ENCODE measurements at places on chromosomes 11 and 22.

DNA sequence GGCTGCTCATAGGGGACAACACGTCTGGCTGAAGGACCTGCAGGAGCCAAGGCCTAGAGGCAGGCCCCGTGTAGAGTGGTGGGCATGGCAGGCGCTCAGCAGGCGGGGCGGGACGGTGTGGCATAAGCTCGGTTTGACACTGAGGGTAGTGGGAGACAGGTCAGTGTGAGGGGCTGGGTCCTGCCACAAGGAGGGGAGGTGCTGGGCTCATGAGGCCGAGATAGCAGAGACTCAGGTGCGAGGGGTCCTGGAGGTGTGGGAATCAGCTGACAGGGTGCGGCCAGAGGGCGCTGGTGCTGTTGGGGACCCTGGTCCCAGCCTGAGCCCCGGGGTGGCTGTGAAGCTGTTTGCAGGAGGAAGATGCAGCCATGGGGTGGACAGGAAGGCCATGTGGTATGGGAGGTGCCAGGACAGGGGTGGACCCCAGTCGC is 6.7 kb downstream of the SLC22A12 start:
- no peak for DNase-seq

DNA sequence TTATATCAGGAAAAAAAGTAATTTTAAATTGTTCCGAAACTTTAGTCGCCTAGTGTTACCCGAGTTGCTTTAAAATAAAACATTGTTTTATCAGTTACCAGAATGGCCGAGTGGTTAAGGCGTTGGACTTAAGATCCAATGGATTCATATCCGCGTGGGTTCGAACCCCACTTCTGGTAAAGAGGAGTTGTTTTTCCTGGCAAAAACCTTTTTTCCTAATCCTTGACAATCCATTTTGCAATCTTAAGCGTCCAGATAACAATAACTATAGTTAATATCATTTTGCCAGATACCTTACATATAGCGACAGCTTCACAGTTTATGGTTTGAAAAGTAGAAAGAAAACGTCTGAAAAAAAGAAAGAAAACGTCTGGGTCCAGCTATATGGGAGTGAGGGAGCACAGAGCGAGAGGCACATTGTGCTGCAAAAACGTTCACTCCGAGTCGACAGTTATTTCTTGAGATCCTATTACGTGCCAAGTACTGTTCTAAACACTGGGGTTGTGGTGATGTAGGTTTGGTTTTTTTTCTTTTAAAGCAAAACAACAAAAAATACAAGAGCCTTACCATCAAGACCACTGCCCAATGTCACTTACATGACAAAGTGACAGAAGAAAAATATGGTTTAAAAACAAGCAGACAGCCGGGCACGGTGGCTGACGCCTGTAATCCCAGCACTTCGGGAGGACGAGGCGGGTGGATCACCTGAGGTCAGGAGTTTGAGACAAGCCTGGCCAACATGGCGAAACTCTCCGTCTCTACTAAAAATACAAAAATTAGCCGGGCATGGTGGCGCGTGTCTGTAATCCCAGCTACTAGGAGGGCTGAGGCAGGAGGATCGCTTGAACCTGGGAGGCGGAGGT is 40.6 kb downstream of the OR4D9 start:
- DNase-seq, result peak; percentile 71

GRCh38 chr11:107040433-107041087 is 22.3 kb upstream of the GUCY1A2 start:
- no peak for DNase-seq

GRCh38 chr11:70625582-70626518 is 227.5 kb downstream of the CTTN start:
- DNase-seq, result no peak

DNA sequence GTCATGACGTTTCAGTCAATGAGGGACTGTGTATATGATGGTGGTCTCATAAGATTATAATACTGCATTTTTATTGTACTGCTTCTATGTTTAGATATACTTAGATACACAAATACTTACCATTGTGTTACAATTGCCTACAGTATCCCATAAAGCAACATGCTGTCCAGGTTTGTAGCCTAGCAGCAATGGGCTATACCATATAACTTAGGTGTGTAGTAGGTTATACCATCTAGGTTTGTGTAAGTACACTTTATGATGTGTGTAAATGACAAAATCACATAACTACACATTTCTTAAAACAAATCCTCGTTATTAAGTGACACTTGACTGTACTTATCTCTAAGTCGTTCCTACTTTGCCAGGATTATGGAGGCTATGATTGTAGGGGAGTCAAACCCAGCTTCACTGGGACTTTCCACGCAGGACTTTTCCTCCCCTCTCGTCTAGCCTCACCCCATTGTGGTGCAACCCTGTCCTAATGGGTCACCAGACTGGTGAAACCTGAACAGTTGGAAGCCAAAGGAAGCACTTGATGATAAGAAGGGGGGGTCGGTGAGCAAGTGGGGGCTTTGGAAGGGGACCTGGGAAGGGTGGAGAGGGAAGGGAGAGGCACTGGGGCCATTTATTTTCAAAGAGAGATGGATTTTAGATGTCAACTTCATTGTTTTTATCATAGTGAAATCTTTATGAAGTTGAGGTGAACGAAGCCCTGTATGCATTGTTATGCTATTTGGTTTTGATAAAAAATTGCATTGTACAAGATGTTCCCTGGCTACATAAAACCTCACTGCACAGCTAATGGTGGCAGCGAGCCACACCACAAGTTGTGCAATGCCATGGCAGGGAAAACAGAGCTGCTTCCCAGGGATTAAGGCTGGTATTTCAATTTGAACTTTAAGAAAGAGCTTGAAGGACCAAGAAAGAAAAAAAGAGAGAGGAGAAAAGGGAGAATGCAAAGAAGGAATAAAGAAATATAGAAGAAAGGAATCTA is 129.1 kb downstream of the EHF start:
- DNase-seq, result no peak

GRCh38 chr11:64384981-64385944 is 26.3 kb downstream of the RPS6KA4 start:
- DNase-seq, result no peak

- no peak for DNase-seq
Observed at GRCh38 chr11:70732023-70732880, 333.9 kb downstream of the CTTN start.

- DNase-seq, result no peak
Observed at GRCh38 chr22:29195118-29195963, 10.4 kb upstream of the EMID1 start.

GRCh38 chr11:35747668-35748067 is 85.1 kb downstream of the TRIM44 start:
- DNase-seq, result no peak

DNA sequence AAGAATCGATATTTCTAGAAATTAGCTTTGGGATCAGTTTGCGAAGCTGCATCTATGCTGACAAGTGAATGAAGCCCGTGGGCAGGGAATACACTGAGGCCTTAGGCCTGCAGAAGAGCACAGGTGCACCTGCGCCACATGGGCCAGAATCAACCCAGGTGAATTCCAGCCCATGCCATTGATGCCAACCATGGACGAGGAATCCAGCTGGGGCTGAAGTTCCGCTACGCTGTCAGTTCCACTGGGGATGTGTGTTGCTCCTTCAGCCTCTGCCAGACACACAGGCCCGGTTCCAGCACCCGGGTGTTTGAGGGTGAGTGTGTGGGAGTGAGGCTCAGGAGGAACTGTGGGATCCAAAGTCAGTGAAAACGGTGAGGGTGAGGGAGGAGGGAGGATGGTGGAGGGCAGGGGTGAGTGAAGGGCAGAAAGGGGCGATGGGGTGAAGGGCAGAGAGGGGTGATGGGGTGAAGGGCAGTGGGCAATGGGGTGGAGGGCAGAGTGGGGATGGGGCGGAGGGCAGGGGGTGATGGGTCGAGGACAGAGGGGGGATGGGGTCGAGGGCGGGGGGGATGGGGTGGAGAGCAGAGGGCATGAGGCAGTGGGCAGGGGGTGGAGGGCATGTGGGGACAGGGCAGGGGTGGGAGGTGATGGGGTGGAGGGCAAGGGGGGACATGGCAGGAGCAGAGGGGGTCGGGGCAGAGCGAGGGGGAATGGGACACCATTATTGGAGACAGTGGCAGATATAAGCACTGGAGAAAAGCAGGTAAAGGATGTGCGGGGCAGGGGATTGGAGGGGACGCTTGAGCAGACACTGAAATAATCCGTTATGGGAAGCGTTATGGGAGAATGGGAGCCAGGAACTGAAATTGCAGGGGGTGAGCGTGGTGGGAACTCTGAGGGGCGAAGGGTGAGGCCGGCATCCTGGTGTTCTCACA is 931.6 kb downstream of the BRD1 start:
- DNase-seq, result no peak

- peak; percentile 6 for DNase-seq
Observed at GRCh38 chr11:121106812-121107211, 5.8 kb downstream of the TECTA start.

GRCh38 chr11:20022363-20023081 is 137.8 kb downstream of the DBX1 start:
- DNase-seq, result no peak

GRCh38 chr11:79441461-79441875 is 638 bp upstream of the TENM4 start:
- no peak for DNase-seq

DNA sequence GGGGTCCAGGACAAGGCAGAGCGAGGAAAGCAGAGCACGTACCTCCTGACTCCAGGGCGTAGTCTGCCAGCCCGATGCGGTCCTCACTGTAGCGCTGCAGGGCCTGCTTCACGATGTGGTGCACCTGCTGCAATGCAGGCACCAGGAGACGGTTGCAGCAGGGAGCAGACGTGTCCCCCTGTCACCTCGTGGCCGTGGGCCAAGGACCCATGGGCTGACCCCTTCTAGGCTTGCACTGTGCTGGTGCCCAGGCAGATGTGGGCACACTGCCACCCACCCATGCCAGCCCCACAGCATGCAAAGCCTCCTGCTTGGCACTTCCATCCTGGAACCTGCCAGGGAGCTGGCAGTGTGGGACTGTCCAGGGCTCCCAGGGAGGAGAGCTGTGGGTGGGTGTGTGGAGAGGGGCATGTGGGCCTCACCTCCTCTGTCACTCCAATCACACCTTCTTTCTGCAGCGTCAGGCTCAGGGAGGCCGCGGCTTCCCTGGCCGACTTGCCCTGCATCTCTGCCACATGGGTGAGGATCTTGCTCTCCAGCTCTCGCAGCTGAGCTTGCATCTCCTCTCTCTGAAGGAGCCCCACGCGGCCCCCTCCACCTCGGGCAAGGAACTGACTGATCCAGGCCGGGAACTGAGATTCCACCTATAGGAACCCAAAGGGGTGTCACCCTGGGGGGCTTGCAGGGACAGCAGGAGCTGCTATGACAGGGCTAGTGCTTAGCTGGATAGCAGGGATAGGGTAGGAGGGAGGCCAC is 16.3 kb downstream of the SUN2 start:
- DNase-seq, result no peak

- DNase-seq, result no peak
Observed at GRCh38 chr22:25122136-25122764, 77.4 kb upstream of the CRYBB3 start.

DNA sequence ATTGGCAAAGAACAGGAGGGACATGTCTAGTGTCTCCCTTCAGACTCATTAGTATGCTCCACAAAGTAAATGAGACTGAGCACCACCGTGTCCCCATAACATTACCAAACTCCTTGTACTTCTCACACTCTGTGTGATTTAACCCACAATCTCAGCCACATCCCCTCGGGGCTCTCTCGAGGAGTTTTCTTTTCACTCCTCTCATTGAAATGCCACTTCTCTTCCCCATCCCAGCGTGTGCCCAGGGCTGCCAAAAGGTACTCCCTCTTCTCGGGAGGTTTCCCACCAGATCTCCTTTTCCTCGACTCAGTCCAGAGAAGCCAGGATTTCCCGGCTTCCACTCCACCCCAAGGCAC is 1.1 kb downstream of the RBFOX2 start:
- no peak for DNase-seq

- no peak for DNase-seq
Observed at GRCh38 chr11:32478277-32478731, 43.0 kb upstream of the WT1 start.

DNA sequence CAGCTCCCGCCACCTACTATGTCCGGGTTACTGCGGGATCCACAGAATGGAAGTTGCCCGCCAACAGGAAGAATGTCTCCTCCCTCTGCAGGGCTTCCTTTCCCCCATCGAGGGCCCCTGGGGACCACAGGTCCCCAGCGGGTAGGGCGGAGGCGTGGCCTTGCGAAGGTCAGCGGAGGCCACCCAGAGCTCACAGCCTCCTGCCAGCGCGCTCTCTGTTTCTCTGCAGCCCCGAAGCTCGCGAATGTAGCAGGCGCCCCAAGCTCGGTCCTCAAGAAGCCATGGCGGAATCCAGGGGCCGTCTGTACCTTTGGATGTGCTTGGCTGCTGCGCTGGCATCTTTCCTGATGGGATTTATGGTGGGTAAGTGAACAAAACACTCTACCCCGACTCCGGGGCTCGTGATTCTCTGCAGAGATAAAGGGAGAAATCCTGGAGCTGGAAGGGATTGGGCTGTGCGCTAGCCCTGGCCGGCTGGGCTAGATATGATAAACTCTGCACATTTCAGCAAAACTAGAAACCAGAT is at the start of gene NAALAD2:
NAALAD2 (plus strand) TSS at position 186 of the 526 bp plus-strand sequence; CDS start at position 282, 96 bp downstream.
- DNase-seq, result no peak

- DNase-seq, result no peak
Observed at GRCh38 chr11:122701143-122701542, 45.6 kb downstream of the UBASH3B start.

GRCh38 chr11:6898911-6899310 is 6.6 kb upstream of the OR2D2 start:
- no peak for DNase-seq

DNA sequence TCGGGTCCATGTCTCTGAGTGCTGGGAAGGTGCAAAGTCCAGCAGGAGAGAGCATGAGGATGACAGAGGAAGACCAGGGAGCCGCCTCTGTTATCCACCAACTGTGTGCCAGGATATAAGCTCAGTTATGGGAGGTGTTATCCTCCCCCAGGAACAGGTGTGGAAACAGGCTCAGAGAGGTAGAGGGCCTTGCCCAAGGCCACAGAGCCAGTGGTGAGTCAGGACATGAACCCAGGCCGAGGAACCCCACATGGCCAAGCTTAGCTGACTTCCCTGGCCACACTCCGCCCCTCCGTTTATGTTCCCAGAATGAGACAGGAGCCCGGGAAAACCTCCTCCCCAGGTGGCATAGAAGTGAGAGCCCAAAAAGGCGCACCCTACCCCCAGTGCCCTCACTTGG is 50.3 kb downstream of the ISX start:
- no peak for DNase-seq

GRCh38 chr11:68843703-68844312 is 2.1 kb upstream of the CPT1A start:
- DNase-seq, result peak; percentile 89

- no peak for DNase-seq
Observed at GRCh38 chr22:26781596-26781995, 124.2 kb downstream of the MIAT start.

DNA sequence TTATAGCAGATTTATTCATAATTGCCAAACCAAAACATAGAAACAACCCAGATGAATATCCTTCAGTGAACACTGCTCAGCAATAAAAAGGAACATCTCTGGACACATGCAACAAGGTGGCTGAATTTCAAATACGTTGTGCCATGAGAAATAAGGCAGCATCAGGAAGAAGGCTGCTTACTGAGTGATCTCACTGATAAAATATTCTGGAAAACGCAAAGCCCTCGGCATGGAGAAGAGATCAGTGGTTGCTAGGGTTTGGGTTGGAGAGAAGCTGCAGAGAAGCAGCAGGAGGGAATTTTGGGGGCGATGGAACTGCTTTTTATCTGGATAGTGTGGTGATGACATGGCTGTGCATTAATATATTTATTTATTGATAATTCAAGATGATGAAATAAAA is 11.0 kb upstream of the SHANK2 start:
- no peak for DNase-seq

GRCh38 chr11:45209000-45209879 is 62.8 kb downstream of the PRDM11 start:
- DNase-seq, result no peak
